ENCODE measurements at places on chromosomes 7 and 10.

- peak; percentile 30 for DNase-seq
Measured at GRCh38 chr7:38908759-38909335, at the start of gene VPS41. Gene VPS41 (minus strand): TSS chr7:38909191. CDS start chr7:38909174, 17 bp downstream.

GRCh38 chr10:21421016-21421415 is 104.5 kb downstream of the SKIDA1 start:
- DNase-seq = no peak

DNA sequence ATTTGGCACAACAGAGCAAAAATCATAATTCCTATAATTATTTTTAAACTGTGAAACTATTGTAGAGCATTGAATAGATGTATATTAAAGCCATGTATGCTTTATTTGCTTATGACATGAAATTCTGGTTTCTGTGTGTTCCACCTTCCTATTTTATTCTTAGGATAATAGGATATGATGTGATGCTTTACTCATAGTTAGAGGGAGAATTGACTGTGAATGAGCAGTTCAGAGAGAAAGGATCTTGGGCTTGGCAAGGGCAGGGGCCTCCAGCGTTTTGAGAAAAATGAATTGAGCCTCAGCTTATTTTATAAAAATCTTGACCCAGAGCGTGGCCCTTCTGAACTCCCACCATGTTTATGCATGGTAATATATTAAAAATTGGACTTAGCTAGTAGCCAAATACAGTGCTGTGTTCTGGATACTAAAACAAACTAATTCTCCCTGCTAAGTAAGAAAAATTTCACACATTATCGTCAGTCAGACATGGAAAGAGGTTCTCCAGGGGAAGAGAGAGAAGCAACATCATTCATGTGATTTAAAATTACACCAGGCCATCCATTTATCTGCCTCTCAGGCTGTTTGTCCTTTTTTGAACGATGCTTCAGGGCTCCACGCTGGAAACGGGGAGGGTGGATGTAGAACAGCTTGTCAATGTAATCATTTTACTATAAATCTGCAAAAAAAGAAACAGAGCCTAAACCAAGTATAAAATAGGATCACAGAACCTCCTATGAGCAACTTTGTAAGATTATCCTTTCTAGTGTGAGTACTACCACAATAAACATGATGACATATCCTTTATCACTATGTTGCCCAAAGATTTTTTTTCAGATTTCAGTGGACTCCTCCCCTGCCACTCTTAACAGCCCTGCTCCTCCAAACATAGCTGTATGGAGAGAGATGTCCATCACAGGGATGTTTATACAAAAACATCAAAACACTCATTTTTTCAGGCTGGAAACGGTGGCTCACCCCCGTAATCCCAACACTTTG is 258.1 kb upstream of the C7orf33 start:
- DNase-seq = no peak

DNA sequence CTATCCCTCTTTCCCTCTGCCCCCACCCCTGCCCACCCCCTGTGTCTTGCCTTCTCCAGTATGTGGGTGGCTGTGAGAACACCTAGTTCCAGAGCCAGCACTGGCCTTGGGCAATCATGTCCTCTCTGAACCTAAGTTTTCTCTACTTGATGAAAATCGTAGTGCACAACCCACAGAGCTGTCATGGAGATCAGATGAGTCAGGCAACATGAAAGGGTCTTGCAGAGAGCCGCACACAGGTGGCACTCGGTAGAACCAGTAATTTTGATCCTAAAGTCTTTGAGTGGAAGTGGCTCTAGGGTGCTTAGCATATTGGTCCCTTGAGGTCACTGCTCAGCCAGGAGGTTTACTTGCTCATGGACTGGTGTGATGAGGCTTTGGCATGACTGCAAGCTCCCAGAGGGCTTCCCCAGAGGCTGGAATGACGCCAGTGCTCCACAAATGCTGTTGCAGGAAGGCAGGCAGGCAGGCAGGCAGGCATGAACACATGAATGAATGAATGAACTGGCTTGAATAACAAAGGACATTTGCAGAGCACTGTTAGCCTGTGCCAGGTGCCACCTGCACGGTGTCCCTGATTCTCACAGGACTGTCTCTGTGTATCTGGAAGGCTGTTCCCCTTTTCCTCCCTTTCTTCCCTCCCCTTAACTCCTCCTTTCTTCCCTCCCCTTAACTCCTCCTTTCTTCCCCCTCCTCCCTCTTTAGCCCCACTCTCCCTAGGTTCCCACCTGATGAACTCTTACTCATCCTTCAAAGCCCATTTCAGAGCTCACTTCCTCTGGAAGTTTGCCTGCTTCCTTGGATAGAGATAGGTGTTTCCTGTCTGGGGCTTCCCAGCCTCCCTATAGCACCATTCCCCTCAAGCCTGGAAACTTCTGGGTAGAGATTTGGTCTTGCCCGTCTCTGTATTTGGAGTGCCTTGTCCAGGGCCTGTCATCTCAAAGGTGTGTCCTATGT is 27.2 kb upstream of the CTBP2 start:
- DNase-seq = no peak

DNA sequence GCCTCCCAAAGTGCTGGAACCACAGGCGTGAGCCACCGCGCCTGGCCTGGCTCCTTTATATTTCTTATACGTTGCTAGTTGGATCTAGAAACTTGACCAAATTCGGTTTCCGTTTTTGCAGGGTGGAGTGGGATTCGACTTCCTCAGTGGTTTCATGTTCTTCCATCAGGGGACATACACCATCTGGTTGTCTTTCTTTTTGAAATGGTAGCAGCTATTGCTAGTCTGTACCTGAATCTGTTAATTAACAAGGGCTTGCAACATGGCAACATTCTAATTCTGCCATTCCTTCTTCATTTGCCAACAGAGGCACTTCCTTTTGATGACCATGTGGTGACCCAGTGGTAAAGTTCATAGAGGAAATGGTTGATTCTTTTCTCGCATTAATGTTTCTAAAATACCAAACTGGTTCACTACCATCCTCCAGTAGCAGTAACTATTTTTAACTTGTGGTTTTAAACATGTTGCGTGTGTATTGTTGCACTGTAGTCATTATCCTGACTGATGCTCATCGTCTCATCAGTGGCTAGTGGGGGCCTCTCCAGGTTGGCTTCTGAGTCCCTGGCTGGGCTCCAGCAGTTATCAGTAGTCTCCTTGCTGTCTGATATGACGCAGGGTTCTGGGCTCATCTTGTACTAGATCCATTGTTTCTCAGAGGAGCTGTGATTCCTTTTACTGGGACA is 159.2 kb downstream of the RGS10 start:
- no peak for DNase-seq

- no peak for DNase-seq
Measured at GRCh38 chr10:82160307-82160706, 285.3 kb downstream of the NRG3 start.
